Ammon's horn (tissue), 1 donor: ENCODE measurements at places on chromosomes 3 and 15.

- DNase-seq, result no peak
Observed at GRCh38 chr15:46127361-46127874, 492.6 kb downstream of the SQOR start.

- DNase-seq, result peak; percentile 12
Observed at GRCh38 chr15:55742498-55742926, 440 bp downstream of the PRTG start.

DNA sequence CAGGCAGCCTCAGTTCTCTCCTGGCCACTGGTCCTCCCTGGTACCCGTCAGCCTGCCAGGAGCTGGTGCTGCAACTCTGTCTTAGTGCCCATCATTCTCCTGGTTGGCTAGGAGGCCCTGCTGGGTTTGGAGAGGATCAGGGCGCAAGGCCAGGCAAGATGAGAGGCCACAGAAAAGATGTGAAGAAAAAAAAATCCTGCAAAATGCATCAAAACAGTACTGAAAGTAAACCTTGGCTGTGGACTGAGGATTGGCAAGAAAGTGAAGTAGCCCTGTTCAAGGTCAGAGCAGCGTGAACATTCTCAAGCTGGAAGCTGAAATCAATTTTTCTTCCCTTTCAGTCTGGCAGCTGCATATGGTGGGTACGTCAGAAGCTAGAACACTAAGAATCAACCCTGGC is 74.2 kb downstream of the GTF2E1 start:
- DNase-seq, result peak; percentile 70

DNA sequence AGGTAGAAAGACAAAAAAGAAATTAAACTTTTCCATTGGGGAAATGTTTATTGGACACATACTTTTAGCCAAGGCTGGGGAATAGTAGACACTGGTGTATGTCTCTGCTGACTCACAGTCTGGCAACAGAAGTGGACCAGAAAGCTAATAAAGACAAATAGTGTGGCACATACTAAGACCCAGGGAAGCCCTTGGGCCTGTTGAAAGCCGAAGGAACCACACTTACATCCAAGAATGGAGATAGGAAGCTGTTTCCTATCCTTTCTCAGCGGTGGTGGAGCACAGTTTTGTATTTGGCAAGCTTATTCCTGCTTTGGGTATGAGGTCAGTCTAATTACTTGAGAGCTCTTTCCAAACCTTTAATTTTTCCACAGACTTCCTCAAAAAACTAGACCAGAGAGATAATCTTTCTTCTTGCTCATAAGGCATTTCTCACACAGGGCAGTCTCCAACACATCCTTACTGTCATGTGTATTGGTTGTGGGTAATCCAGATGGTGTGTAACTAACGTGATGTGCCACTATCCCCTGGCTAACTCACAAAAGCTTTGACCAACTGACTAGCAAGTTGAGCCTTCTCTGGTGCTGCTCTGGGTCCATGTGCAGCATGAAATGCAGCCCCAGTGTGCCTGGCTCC is 279.1 kb upstream of the IGF1R start:
- no peak for DNase-seq
